Body of pancreas (tissue), 4 donors: ENCODE measurements at places on chromosomes 3 and 15.

DNA sequence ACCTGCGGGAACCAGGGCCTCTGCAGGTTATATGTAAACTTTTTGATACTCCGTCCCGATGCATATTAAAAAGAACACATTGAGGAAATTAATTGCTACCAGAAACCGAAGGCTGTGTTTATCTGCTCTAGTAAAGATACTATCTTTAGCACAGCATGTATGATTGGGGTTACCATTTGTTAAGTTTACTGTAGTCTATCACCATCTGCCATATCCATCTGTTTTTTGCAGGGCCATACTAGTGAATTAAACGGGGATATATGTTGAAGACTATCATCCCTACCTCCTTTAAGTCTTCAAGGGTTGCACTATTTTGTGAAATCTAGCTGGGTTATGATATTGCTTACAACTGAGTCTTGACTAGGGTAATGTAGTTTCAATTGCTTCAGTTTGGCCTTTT is 597.0 kb downstream of the SQOR start:
- no peak overlapping the region for H3K27ac ChIP-seq
- DNase-seq: no peak
- no peak overlapping the region for H3K4me3 ChIP-seq
- H3K27me3 ChIP-seq: no peaks in the 10 kb centered on the region

DNA sequence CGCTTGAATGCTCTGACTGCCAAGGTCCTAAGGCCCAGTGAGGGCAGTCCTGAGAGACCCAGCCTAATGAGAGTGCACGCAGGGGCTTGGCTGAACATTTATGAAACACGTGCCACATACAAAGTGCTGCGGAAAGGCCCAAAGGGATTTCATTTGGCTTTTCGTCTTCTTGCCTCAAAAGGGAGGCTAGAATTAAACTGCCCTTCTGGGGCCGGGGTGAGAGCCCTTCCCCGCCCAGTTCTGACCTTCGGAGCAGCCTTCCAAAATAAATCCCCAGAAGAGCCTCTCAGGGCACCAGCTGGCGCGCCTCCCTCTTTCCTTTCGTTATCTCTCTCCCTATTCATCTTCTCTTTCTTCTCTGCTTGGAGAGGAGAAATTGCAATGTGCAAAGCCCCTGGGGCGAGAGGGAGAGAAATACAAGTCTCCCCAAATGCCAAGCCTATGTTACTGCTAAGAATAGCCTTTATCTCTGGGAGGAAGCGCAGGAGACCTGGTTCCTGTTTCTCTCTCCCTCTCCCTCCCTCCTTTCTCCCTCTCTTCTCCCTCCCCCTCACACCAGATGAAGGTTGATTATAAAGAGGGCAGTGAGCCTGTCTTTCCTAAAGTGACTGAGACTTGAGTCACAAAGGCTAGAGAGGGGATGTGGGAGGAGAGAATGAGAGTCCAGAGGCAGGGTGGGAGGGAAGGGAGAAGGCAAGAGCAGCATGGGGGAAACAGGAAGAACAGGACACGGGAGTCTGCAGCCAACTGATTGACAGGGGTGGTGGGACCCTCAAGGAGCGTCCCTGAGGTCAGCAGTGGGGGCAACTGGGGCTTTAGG is 36.7 kb upstream of the NDUFB4 start:
- H3K4me3 ChIP-seq: no peak overlapping the region
- H3K27ac ChIP-seq: no peak overlapping the region
- H3K4me1 ChIP-seq: peaks cover 48% of the 10 kb centered on the region
- no peaks in the 10 kb centered on the region for H3K27me3 ChIP-seq
- no peaks in the 10 kb centered on the region for H3K36me3 ChIP-seq

DNA sequence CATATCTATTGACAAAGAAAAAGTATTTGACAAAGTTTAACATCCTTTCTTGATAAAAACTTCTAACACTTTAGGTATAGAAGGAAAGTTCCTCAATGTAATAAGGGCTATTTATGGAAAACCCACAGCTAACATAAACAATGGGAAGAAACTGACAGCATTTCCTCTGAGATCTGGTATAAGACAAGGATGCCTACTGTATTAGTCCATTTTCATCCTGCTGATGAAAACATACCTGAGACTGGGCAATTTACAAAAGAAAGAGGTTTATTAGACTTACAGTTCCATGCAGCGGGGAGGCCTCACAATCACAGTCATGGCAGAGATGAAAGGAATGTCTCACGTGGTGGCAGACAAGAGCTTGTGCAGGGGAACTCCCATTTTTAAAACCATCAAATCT is 17.8 kb upstream of the CLDN1 start:
- H3K36me3 ChIP-seq: no peaks in the 10 kb centered on the region
- H3K27me3 ChIP-seq: no peaks in the 10 kb centered on the region
- no peak overlapping the region for H3K4me3 ChIP-seq
- no peak overlapping the region for H3K27ac ChIP-seq

DNA sequence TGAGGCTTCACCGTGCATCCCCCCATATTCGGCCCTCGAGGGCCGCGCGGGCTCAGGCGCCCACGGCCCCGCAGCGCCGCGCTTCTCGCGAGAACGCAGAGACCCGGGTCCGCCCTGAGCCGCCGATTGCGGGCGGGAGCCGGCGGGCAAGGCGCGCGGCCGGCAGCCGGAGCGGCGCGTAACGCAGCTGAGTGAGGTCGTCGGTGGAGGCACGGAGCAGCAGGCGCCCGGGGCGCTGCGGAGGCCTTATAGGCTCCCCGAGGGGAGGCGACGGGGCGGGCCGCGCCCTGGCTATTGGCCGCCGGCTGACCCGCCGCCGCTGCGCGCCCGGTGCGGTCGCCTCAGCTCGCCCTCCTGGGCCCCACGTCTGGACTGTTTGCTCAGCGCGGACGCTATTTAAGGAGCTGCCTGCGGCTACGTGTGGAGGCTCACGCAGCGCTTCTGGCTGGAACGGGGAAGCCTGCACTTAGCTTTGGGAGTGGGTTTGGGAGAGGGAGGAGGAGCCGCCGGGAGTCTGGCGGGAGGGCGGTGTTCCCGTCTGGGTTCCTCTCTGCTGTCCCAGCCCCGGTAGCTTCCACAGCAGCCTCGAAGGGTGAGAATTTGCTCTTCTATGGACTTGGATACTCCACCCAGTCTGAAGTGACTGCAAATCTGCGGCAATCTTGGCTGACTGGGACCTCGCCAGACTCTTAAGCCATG is at the start of gene PLOD2:
PLOD2 (minus strand) TSS at position 221 of the 699 bp plus-strand sequence; CDS start at position 26, 195 bp downstream.
- H3K4me3 ChIP-seq: peak within 1 kb of the TSS; percentile 68
- peaks cover 55% of the 10 kb centered on the region for H3K4me1 ChIP-seq
- H3K36me3 ChIP-seq: no peaks in the 10 kb centered on the region
- H3K27ac ChIP-seq: peak within 1 kb of the TSS; percentile 99
- no peaks in the 10 kb centered on the region for H3K27me3 ChIP-seq

GRCh38 chr3:15269091-15269989 is 63.0 kb downstream of the SH3BP5 start:
- no peaks in the 10 kb centered on the region for H3K36me3 ChIP-seq
- no peaks in the 10 kb centered on the region for H3K27me3 ChIP-seq
- peak overlapping the region; percentile 20 for H3K27ac ChIP-seq
- H3K4me1 ChIP-seq: no peaks in the 10 kb centered on the region
- DNase-seq: peak; percentile 51
- no peak overlapping the region for H3K4me3 ChIP-seq

GRCh38 chr15:75596703-75597345 is 17.7 kb upstream of the PTPN9 start:
- H3K4me3 ChIP-seq: no peak overlapping the region
- H3K27ac ChIP-seq: no peak overlapping the region
- DNase-seq: no peak
- H3K4me1 ChIP-seq: peaks cover 13% of the 10 kb centered on the region

DNA sequence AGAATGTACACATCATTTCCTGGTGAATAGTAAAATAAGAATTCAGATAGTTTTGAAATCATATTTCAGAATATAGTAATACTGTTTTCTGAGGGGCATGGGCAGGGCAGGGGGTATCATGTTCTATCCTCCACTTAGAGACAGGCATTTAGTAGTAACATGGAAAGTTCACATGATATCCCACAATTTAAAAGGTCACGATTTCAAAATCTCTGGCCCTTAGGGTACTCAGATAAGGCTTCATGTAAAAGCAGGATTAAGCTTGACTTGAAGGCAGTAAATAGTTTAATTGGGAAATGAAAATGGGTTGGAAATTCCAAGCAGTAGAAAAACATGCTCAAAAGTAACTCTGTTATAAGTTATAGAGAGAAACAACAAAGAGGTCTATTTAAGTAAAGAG is 353.2 kb upstream of the AGTR1 start:
- H3K27me3 ChIP-seq: no peaks in the 10 kb centered on the region
- H3K4me1 ChIP-seq: no peaks in the 10 kb centered on the region
- no peaks in the 10 kb centered on the region for H3K36me3 ChIP-seq

DNA sequence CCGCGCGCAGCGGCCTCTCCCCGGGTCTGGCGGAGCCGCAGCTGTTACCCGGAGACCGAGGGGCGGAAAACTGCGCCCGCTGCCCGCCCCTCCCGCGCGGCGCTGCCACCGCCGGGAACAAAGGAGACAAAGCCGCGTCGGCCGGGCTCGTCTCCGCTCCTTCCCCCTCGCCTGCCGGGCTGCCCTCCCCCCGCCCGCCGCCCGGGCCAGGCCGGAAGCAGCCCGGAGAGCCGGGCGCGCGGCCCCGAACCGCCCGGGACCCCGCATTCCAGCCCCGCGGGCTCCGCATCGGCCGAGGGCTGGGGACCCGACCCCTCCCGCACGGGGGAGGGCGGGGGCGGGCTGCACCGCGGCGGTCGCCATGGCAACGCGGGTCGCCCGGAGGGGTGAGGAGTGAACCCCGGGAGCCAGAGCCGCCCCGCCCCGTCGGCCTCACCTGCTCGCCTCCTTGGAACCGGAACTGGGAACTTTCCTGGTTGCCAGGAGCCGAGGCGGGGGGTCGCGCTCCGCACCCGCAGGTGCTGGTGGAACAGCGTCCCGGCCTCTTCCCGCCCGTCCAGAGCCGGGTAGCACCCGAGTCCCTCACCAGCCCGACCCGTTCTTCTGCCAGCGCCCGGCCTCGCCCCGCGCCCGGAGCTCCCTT is 448 bp downstream of the PLXNB1 start:
- H3K4me1 ChIP-seq: peaks cover 59% of the 10 kb centered on the region
- H3K36me3 ChIP-seq: no peaks in the 10 kb centered on the region
- DNase-seq: peak; percentile 79
- H3K27ac ChIP-seq: peak overlapping the region; percentile 96
- peak overlapping the region; percentile 69 for H3K4me3 ChIP-seq
- H3K27me3 ChIP-seq: no peaks in the 10 kb centered on the region

DNA sequence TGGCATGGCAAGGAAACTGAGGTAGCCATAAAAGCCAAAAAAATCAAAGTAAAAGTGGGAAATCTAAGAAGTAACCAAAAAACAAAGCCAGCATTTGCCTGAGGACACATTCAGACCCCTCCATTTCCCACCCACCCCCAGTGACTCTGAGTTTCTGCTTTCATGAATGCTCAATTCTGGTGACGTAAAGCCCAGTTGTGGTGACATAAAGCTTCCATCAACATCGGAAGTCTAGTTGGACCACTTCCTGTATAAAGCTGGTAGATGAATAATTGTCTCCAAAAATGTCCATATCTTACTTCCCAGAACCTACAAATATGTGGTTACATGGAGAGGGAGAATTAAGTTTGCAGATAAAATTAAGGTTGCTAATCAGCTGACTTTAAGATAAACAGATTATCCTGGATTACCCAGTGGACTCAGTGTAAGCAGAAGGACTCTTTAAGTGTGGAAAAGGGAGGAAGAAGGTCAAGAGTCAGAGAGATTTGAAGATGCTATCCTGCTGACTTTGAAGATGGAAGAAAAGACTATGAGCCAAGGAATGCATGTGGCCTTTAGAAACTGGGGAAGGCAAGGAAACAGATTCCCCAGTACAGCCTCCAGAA is 62.0 kb upstream of the ST3GAL6 start:
- H3K27ac ChIP-seq: no peak overlapping the region
- no peaks in the 10 kb centered on the region for H3K27me3 ChIP-seq
- no peak overlapping the region for H3K4me3 ChIP-seq
- H3K4me1 ChIP-seq: peaks cover 3% of the 10 kb centered on the region
- no peaks in the 10 kb centered on the region for H3K36me3 ChIP-seq

GRCh38 chr3:134681522-134681900 is 30.7 kb upstream of the KY start:
- H3K4me1 ChIP-seq: no peaks in the 10 kb centered on the region
- DNase-seq: no peak
- no peak overlapping the region for H3K27ac ChIP-seq
- no peaks in the 10 kb centered on the region for H3K27me3 ChIP-seq

- no peak overlapping the region for H3K4me3 ChIP-seq
- no peaks in the 10 kb centered on the region for H3K27me3 ChIP-seq
- H3K27ac ChIP-seq: no peak overlapping the region
- no peaks in the 10 kb centered on the region for H3K36me3 ChIP-seq
Measured at GRCh38 chr3:35439663-35440062, 199.7 kb upstream of the ARPP21 start.

- H3K4me1 ChIP-seq: no peaks in the 10 kb centered on the region
- no peak for DNase-seq
- H3K36me3 ChIP-seq: no peaks in the 10 kb centered on the region
- H3K27ac ChIP-seq: no peak overlapping the region
Measured at GRCh38 chr15:37715101-37715500, 219.3 kb upstream of the TMCO5A start.

DNA sequence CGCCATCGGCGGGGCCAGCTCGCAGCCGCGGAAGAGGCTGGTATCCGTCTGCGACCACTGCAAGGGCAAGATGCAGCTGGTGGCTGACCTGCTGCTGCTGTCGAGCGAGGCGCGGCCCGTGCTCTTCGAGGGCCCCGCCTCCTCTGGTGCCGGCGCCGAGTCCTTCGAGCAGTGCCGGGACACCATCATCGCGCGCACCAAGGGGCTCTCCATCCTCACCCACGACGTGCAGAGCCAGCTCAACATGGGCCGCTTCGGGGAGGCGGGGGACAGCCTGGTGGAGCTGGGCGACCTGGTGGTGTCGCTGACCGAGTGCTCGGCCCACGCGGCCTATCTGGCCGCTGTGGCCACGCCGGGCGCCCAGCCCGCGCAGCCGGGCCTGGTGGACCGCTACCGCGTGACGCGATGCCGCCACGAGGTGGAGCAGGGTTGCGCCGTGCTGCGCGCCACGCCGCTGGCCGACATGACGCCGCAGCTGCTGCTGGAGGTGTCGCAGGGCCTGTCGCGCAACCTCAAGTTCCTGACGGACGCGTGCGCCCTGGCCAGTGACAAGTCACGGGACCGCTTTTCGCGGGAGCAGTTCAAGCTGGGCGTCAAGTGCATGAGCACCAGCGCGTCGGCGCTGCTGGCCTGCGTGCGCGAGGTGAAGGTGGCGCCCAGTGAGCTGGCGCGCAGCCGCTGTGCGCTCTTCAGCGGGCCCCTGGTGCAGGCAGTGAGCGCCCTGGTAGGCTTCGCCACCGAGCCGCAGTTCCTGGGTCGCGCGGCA is 1.8 kb downstream of the TLNRD1 start:
- peaks cover 56% of the 10 kb centered on the region for H3K4me1 ChIP-seq
- H3K36me3 ChIP-seq: no peaks in the 10 kb centered on the region
- H3K27me3 ChIP-seq: no peaks in the 10 kb centered on the region
- peak overlapping the region; percentile 55 for H3K4me3 ChIP-seq
- H3K27ac ChIP-seq: peak overlapping the region; percentile 97

DNA sequence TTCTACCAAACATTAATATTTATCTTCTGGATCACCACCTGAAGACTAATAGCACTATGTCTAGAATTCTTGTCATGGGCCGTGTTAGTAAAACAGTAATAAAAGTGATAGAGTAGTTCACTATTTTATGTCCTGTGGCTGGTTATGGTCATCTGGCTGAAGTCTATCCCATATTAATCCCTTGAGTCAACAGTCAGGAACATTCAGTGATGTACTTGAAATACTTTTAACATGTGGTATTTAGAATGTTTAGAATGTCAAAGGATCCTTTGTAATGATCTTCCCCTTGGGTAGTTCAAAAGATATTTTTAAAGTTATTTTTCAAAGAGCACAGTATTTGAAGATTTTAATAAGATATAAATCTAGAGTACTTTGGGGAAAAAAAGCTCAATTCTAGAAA is 117.0 kb downstream of the MBNL1 start:
- DNase-seq: no peak
- peaks cover 59% of the 10 kb centered on the region for H3K4me1 ChIP-seq
- H3K36me3 ChIP-seq: no peaks in the 10 kb centered on the region
- H3K27ac ChIP-seq: no peak overlapping the region
- H3K4me3 ChIP-seq: no peak overlapping the region
